ENCODE measurements at places on chromosomes 6 and 20.

GRCh38 chr20:61543086-61543485, 291.0 kb downstream of the CDH4 start:
- DNase-seq, result no peak

DNA sequence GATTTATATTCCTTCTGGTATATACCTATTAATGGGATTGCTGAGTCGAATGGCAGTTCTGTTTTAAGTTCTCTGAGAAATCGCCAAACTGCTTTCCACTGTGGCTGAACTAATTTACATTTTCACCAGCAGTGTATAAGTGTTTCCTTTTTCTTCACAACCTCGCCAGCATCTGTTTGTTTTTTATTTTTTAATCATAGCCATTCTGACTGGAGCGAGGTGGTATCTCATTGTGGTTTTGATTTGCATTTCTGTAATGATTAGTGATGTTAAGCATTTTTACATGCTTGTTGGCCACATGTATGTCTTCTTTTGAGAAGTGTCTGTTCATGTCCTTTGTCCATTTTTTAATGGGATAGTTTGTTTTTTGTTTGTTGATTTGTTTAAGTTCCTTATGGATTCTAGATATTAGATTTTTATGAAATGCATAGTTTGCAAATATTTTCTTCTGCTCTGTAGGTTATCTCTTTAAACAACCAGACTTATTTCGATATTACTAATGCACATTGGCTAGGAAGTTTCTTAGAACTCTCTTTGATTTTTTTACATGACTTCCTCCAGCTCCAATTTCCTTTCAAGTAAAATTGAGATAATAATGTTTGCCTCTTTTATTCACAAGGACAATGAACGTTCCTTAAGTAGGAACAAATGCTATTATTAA, 12.2 kb upstream of the VNN1 start:
- no peak for DNase-seq

DNA sequence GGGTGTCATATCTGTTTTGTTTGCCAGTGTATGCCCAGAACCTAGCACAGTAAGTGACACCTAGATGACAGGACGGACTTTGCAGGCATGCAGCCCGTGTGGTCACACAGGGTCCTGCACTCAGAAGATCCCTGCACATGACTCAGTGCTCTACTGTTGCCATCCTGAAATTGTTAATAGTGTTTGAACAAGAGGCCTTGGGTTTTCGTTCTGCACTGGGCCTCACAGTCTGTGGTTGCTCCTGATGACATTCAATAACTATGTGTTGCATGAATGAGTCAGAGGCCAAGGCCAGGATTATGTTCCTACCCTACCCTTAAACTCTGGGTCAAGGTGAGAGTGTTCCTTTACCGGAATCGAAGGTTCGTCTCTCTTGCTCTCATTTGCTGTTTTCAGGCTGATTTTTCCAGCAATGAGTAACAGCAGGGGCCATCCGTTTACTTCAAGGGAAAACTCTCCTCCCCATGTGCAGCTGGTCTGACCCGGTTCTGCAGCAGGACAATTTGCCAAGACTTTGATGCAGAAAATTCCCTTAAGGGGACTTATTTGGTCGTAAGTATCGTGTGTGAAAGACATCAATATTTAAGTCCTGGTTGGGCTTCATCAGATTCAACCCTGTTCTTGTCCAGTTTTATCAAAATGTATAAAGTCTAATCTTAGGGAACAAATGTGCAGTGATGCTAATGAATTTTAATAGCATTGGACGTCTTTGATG, 13.0 kb upstream of the PFDN4 start:
- DNase-seq, result no peak

- no peak for DNase-seq
Observed at GRCh38 chr6:151512481-151512880, 18.7 kb downstream of the CCDC170 start.

GRCh38 chr6:15242937-15243614, 2.8 kb upstream of the JARID2 start:
- no peak for DNase-seq

DNA sequence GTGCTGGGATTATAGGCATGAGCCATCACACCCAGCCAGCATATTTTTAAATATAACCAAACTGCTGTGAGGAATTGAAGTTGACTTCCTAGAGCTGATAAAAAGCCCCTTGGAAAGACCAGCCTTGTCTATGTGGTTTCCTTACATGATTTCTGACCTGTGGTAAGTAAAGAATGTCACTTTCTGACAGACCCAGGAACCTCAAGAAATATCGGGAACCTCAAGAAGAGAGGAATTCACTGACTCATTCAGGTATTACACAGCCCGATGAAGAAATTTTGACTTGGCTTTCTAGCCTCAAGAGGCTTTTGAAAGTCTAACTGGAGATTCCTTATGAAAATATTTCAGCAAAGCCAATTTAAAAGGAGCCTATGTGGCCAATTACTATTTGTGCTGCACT, 71.8 kb downstream of the FOXF2 start:
- DNase-seq, result no peak

DNA sequence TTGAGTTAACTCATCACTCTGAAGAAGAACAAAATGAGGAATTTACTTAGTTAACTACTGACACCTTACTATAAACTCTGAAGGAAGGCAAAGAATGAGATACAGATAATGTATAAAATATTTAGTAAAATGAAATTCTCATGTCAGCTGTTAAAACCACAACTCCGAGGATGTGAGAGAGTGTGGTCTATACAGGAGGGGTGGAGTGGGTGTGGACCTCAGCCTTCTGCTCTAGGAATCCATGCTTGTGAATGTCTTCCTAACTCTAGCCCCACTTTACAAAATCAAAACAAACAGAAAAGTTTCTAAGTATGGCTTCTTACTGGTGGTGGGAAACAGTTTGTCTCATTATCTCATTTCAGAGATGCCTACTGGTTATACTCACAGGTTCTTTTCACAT, 14.2 kb downstream of the PPP1R14C start:
- DNase-seq, result no peak

DNA sequence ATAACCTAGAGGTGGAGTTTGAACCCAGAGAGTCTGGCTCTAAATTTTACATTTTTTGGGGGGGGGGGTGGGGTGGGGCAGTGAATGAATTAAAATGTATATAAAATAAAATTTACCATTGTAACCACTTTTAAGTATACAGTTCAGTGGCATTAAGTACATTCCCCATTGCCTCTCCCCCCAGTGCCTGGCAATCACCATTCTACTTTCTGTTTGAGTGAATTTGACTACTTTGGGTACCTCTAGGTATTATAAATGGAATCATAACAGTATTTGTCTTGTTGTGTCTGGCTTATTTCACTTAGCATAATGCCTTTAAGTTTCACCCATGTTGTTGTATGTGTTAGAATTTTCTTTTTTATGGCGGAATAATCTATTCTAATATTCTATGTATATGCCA, 2.7 kb downstream of the FAM110A start:
- DNase-seq, result no peak

- no peak for DNase-seq
Observed at GRCh38 chr20:63095718-63096654, 89.2 kb upstream of the BHLHE23 start.

GRCh38 chr6:122749451-122750050, 30.0 kb upstream of the FABP7 start:
- no peak for DNase-seq

DNA sequence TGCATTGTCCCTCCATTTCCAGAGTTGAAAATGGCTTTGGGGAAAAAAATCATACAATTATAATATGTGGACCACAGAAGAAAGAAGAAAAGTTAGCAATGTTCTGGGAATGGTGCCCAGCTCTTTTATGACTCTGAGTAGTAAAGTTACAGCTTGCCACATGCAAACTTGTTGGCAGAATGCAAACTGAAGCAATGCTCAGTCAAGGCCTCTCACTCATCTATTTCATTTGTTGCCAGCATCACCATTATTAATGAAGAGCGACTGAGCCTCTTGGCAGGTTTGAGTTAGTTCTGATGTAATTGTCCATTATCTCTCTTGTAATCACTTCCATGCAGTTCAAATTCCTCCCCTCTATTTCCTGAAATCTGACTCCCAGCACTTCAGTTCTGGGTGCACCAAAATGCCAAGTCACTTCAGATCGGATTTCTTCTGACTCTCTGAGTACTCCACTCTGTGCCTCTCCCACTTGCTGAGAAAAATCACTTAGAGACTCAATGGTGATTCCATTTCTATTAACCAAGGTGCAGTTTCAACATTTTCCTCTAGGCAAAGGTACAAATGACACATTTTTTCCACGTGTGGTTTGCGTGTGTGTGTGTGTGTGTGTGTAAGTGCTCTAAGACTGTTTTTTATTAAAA, 154.4 kb upstream of the STMND1 start:
- no peak for DNase-seq

DNA sequence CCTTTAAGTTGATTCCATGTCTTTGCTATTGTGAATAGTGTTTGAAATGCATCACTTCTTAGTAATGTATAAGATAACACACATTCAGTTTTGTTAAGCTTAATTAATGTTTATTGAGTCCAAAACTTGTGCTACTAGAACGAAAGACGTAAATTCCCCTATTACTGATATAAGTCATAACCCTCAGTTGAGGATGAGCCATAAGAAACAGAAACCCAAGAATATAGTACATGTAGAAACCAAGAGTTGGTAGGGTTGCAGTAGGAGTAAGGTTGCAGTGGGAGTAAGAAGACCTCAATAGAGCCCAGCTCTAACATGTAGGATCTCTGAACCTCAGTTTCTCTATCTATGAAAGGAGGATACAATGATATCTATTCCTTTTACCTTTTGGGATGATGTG, 19.3 kb downstream of the CITED2 start:
- DNase-seq, result no peak

GRCh38 chr6:119463081-119463626, 113.6 kb upstream of the MAN1A1 start:
- DNase-seq, result no peak

DNA sequence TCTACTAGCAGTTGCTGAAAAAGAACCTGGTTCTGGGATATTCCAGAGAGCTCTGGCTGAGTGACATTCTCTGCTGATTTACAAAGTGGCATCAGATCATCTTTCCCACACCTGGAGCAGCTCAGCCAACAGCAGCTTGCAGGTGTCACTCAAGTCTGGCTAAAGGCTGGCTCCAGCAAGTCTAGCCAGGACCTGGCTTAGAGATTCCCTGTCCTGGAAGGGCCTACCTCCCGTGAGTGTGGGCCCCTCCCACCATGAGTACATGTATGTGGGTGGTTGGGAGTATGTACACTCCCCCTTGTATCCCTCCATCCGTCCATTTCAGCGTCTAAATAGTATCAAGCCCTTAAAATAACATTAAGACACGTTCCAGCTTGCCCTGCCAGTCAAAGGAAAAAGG, 539.3 kb upstream of the ID4 start:
- no peak for DNase-seq

DNA sequence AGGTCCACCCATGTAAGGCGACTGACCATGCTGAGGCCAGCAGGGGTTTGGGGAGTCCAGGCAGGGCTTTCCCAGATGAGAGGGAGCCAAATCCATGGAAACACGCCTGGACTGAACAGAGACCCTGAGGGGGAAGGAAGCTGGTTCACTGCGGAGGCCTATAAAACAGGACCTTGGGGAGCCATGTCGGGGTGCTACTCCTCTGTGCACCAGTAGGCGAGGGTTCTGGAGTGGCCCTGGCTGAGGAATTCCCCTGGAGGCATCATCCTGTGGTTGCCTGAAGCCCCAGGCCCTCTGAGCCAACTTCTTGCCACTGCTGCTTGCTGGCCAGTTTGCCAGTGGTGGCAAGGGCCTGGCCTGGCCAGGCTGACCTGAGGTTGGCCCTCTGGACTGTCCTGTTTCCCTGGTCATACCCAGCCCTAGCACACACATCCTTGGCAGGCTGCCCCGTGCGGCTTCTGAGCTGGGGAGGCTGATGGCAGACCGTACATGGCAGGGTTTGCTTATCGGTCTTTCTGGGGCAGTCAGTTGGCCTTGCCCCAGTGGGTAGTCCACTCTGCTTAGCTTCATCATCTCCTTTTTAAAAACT, 2.2 kb upstream of the LRRN4 start:
- no peak for DNase-seq

DNA sequence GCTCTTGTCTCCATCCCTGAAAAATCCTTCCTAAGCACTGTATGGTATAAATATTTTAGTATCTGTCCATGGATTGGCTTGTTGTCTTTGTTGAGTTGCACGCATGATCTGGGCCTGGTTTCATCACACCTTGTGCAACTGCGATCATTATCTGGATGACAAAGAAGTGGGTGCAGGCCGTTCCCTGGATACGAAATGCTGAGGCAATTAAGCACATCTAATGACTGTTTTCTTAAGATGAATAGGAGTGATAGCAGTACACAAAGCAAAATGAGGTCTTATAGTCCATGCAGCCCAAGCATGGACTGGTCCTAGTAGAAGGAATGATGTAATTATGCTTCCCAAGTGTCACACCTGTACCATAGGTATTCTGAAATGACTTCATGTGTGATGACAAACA, 47.8 kb downstream of the SLC35D3 start:
- no peak for DNase-seq

- no peak for DNase-seq
Observed at GRCh38 chr20:22453244-22454080, 130.9 kb downstream of the FOXA2 start.

DNA sequence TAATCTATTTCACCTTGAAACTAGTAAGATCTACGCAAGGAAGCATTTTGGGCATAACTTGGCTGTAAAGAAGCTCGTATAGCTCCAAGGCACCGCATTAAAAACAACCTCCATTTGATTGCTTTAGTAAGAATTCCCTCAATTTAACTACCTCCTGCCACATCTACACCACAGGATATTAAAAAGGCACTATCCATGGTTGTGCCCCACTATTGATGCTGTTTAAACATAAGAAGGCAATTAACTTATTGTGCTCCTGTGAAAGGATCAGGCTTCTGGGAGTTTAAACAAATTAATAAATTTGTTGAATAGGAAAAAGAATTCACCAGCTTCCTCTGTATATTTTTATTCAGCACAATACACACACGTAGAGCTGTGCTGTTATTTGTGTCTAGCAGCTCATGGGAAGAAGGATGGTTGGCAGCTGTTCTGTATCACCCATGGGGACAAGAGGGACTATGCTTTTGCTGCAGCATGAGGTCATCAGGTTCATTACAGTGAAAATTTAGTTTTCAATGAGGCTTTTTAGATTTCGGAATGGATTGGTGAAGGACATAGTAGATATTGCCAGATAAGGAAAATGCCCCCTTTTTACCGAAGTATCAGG, 513.3 kb downstream of the HAO1 start:
- no peak for DNase-seq

- no peak for DNase-seq
Observed at GRCh38 chr6:6686176-6686575, 97.7 kb downstream of the LY86 start.

- no peak for DNase-seq
Observed at GRCh38 chr6:26008470-26008869, 45.9 kb downstream of the TRIM38 start.

GRCh38 chr6:100456141-100456907, 8.4 kb downstream of the SIM1 start:
- DNase-seq, result no peak

Measured in stimulated activated CD4-positive, alpha-beta T cell treated with anti-CD3 and anti-CD28 coated beads, Interleukin-1b, Interleukin-23, amount 100 ng/mL, for 24 hours (primary cell).